Esophagus squamous epithelium (tissue), 5 donors: ENCODE measurements at places on chromosomes 2 and 18. TPM values are rescaled to one million over a fixed set of nuclear protein-coding genes. Genes with fewer than 3 reads are reported as not detected.

DNA sequence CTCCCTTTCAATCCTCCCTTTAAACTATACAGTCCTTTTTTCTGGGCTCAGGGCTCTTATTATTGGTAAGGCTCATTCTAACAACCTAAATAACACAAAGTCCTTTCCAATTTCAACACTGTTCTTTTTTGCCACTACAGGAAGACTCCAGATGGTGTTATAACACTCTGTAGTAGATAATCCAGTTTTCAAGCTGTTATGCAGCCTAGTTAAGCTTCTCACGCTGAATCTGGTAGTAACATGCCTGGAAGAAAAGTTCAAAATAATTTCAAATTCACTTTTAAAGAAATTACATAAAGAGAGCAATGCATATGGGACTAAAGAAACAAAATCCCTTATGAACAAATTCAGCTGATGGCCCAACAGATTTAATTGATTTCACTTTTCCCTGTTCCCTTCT lies 3.2 kb upstream of the MPP4 start:
- no peak for DNase-seq

DNA sequence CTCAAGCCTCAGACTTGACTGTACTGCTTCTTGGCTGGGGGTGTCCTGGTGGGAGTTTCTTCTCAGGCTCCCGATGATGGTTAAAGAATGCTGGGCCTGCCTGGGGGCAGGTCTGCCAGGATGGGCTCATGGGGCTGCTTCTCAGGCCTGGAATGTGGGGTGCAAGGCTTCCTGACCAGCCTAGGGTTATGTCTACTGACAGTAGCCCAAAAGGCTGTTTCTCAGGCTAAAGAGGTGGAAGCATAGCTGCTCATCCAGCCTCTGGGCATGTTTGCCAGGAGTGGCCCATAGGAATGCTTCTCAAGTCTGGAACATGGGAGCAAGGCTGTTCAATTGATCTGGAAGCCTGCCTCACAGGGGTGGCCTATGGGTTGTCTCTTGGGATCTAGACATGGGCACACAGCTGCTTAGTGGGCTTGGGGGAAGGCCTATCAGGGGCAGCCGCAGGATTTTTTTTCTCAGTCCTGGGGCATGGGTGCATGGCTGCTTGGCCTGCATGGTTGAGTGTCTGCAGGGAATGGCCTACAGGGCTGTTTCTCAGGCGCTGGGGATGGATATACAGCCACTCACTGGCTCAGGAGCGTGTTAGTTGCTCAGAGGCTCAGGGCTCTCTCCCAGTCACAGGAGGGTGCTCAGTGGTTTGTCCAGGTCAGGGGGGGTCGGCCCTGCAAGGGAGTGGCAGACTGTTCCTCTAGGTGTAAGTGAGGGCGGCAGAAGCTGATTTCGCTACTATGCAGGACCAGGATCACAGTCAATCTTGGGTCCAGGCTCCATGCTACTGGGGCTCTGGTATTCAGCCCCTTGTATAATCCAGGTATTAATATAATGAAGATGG lies 617.3 kb upstream of the REG3G start:
- no peak for DNase-seq

The SERPINB10 gene
- 8.4 TPM for total RNA-seq

- no peak for DNase-seq
Measured at GRCh38 chr2:150625303-150625702, 137.8 kb upstream of the RND3 start.

- DNase-seq: no peak
Measured at GRCh38 chr18:80147037-80147417, 38.0 kb downstream of the ADNP2 start.

The LYPD1 gene
- total RNA-seq: 0.57 TPM

- DNase-seq: no peak
Measured at GRCh38 chr2:104853534-104854497, at the start of gene POU3F3. POU3F3 (plus strand) TSS chr2:104854115; CDS start chr2:104855511, 1,396 bp downstream.

DNA sequence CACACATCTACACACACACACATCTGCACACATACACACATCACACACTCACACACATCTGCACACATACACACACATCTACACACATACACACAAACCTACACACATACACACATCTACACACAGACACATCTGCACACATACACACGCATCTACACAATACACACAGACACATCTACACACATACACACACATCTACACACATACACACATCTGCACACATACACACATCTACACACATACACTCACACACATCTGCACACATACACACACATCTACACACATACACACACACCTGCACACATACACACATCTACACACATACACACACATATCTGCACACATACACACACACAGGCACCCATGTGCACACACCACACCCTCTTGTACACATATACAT lies 400 bp upstream of the PRLH start:
- no peak for DNase-seq
